ENCODE measurements at places on chromosomes 7 and 10. TPM values are rescaled to one million over a fixed set of nuclear protein-coding genes. Genes with fewer than 3 reads are reported as not detected.

- no peak for DNase-seq
Measured at GRCh38 chr10:97723001-97723400, 9.5 kb downstream of the MARVELD1 start.

GRCh38 chr10:31604646-31605170, 285.7 kb downstream of the ZEB1 start:
- no peak for DNase-seq

GRCh38 chr10:126147866-126148587, 240.2 kb downstream of the ADAM12 start:
- peak; percentile 9 for DNase-seq

GRCh38 chr7:131835141-131835540, 278.7 kb upstream of the PODXL start:
- no peak for DNase-seq

DNA sequence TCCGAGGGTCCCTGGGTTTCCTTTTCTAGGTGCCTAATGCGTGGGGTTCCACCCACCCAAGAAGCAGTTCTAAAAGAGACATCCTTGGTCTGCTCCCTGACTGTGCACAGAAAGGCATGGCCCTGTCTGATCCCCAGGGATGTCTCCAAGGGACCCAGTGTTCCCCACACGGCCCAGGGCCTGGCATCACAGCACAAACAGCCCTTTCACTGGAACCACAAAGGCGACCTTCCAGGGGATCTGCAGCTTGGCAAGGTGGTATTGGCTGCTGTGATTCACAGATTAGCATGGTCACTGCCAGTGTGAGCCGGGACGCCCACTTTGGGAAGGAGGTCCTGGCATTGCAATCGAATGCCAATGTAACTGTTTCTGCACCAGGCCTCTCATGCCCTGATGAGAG, 6.4 kb downstream of the KCNMA1 start:
- DNase-seq, result no peak

GRCh38 chr10:85362401-85362800, 1004.2 kb downstream of the GRID1 start:
- DNase-seq, result no peak

- no peak for DNase-seq
Measured at GRCh38 chr10:132500781-132501415, 36.7 kb upstream of the INPP5A start.

DNA sequence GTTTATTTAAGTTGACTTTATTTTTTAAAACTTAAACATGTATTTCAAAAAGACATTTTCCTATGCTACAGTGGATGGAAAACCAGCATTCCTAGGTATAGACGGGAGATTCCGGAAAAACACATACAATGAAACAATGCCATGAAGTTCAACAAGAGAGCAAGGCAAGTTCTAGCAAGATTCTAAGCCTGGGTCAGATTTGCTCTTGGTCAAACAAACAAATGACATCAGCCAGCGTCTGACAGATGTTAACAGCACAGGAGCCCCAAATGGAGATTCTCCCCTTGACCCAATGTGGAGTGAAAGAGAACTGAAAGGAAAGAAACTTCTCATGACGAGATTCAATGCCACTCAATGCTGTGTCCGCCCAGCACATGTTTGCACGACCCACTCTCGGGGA, 149.9 kb downstream of the NEURL1 start:
- peak; percentile 92 for DNase-seq

DNA sequence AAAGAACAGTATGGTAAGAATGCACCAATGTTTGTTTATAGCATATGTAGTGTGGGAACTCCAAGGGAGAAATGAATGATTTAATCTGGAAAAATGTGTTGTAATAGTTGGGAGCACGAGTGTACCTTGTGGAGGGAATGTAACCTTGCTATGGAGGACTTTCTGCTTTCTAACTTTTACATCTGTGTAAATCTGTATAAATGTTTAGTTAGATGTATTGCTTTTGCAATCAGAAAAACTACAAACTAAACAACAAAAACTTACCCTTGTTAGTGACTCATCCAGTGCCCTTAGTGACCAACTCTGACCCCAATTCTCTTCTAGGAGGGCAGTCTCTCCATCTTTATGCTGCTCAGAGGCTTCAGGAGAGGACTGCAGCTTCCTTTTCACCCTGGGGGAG, 89.3 kb downstream of the CCNY start:
- DNase-seq, result no peak

DNA sequence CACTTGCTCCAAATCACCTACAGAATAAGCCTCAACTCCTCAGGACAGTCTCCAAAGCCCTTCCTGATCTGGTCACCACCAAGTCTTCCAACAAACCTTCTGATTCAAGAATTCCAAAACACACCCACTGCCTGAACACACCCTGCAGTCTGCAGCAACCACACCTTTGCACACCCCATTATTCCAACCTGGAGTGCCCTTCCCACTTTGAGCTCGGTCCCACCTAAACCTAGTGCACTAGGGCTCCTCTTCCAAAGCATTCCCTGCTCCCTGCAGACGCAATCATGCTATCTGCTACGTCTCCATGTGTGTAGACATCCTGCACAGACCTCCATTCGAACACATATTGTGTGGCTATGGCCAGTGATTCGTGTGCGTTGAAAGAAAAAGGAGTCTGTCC, 289.3 kb downstream of the GRID1 start:
- no peak for DNase-seq

GRCh38 chr10:29332061-29332760, 43.3 kb downstream of the LYZL1 start:
- no peak for DNase-seq

DNA sequence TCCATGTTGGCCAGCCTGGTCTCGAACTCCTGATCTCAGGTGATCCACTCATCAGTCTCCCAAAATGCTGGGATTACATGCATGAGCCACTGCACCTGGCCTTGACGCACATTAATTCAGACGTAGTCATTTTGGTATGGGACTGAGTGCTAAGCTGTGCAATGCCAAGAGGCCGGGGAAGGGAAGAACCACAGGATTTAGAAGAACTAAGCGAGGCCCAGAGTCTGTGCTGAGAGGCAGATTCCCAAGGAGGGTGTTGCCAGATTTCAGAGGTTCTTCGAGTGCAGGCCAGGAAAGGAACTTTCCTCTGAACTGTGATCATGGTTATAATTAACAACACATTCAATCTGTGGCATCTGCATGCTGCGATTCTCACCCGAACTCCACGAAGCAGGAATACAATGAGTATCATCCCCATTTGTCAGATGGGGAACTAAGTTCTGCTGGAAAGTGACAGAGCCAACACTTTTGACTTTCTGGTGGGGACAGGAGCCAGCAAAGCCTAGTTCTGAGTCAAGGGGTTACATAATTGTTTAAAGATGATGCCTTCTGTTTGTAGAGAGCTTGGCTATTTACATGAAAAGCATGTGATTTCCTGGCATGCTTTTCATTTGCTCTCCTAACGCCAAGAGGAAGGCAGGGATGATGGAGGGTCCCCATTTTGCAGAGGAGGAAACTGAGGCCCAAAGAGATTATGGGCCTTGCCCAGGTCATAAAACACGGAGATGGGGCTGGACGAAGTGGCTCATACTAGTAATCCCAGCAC, 6.2 kb upstream of the ZAN start:
- DNase-seq, result peak; percentile 22

GRCh38 chr10:62900829-62901571, 84.8 kb upstream of the EGR2 start:
- no peak for DNase-seq

DNA sequence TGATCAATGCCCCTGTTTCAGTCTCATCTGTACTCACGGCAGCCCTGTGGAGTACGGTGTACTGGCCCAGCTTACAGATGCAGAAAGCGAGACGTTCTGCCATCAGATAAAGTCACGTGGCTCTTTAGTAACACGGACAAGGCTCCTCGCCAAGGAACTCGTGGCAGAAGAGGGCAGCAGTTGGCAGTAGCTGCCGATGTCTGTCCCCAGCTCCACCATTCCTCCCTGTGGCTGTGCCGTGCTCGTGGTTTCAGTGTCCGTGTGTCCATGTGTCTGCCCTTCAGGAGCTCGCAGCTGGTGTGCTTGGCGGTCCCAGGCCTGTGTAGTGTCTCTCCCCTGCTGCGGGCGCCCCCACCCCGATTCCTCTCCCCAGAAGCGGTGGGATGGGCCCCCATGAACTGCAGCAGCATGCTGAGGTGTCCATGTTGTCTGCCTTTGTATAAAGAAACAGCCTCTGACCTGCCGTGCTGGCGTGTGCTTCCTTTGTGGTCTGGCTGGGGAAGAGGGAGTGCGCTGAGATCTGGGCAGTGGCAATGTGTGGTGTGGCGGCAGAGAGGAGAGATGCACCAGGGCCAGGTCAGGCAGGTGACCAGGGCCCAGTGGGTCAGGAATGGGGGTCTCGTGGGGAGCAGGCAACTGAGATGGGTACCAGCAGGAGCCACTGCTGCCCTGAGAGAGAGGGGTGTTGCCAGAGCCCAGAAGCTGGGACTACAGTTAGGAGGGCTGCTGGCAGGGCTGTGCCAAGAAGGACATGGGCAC, 9.8 kb downstream of the RHBDD2 start:
- DNase-seq, result no peak

- no peak for DNase-seq
Measured at GRCh38 chr7:155763691-155764437, 48.4 kb downstream of the SHH start.

DNA sequence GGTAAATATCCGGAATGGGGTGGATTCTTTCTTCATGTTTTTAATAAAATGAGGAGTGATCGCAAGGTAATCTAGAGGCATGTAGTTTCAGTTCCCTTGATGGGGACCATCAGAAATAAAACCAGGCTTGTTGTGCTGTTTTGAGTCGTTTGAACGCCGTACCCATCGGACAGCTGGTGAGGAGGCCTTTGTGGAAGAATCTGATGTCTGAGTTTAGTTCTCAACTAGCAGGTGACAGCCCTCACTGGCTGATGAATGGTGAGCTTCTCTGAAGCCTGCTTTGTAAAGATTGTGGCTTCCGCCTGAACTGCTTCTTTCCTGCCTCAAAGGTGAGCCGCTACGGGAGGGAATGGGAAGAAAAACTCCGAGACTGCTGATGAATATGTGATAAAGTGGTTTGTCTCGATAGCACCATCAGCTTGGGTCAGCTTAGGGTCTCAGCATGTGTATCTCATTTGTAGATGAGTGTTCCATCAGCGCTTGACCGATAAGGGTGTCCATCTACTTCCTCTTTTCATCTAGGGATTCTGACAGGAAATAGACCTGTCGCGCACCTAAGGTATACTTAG, 977 bp downstream of the TMEM248 start:
- peak; percentile 22 for DNase-seq

- no peak for DNase-seq
Measured at GRCh38 chr7:499853-500485, 19.7 kb downstream of the PDGFA start.

DNA sequence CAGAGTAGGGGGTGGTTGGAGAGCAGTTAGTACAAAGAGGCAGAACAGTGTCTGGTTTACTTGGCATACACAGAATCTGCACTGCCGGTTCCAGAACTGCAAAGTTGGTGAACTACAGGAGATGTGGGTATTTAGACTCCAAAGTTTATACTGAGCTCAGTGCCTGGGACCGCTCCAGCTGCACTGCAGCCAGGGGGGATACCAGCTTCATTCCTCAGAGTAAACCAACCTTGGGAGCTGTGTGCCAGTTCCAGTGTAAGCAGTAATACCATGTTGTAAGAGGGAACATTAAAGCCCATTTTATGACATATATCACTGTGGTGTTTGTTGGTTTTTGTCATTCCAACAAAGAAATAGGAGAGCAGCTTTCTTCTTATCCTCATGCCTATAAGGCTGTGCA, 23.4 kb downstream of the LOXL4 start:
- DNase-seq, result no peak

DNA sequence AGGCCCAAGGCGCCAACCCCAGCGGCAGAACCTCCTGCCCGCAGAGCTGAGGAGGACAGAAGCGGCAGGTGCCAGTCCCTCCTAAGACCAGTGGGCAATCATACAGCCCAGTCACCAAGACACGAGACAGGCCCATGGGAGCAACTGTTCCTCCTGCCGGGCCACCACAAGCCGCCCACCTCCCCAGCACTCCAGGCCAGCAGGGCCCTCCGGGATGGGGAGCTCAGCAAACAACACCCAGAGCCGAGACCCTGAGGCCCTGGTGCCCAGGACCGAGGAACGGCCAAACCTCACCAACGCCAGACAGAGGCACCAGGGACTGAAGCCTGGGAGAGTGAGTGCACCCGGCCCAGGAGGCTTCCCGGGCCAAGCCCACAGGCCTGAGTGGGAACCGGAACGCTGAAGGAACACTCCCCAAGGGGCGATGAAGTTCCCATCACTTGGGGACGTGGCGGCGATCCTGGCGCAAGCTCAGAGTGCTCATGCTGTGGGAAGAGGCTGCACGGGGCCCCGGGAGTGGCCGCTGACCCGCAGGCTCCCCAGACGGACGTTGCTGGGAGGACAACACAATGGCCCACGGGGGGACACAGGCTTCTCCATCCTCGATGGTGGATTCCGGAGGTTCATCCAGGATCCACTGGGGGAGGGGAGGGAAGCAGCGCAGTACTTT, 35.1 kb downstream of the GPER1 start:
- no peak for DNase-seq

DNA sequence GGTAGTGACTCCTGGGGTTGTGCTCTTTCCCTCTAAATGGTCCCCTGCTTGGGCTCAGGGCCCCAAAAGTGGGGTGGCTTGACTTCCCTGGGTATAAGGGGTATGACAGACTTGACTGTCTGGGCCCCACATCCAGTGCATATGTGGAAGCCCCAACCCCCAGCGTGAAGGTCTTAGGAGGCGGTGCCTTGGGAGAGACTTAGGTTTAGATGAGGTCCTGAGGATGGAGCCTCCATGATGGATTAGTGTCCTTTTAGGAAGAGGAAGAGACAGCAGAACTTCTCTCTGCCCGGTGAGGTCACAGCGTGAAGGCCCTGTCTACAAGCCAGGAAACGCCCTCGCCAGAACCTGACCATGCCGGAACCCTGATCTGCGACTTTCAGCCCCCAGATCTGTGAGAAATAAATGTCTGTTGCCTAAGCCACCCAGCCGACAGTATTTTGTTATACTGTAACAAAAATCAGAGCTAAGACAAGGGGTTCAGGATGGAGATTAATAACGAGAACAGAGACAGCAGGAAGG, 23.8 kb downstream of the PODXL start:
- no peak for DNase-seq

GRCh38 chr10:63866747-63867140, 345.5 kb downstream of the REEP3 start:
- DNase-seq, result peak; percentile 49

GRCh38 chr7:8411103-8411502, 22.3 kb upstream of the NXPH1 start:
- no peak for DNase-seq

GRCh38 chr7:92740700-92741126, 95.7 kb downstream of the CDK6 start:
- DNase-seq, result peak; percentile 91

GRCh38 chr10:91575044-91575610, 57.7 kb downstream of the PPP1R3C start:
- no peak for DNase-seq

GRCh38 chr7:29204491-29205272, 10.1 kb downstream of the CHN2 start:
- no peak for DNase-seq

The ECHDC3 gene
- total RNA-seq, result 10.0 TPM

The GOLGA7B gene
- total RNA-seq, result 0.26 TPM

The GSTK1 gene
- total RNA-seq, result 60.6 TPM

The CREM gene
- total RNA-seq, result 23.7 TPM

The CALD1 gene
- 102 TPM for total RNA-seq

The CRYGN gene
- total RNA-seq, result not detected

The CFAP58 gene
- 1.2 TPM for total RNA-seq

The IGFBP1 gene
- total RNA-seq, result under 0.01 TPM

The SFTPA2 gene
- total RNA-seq, result not detected

The IDE gene
- total RNA-seq, result 15.3 TPM

The EVX1 gene
- not detected for total RNA-seq

The ABCB4 gene
- not detected for total RNA-seq

The ABCC2 gene
- 0.53 TPM for total RNA-seq

The ZNF804B gene
- total RNA-seq, result not detected

The NANOS1 gene
- total RNA-seq, result 0.79 TPM

The ACSL5 gene
- not detected for total RNA-seq

The NPFFR1 gene
- total RNA-seq, result not detected

The ODAD2 gene
- under 0.01 TPM for total RNA-seq

Measured in bronchial epithelial cell (primary cell).